ENCODE measurements at places on chromosomes 13 and 19.

- no peak for DNase-seq
Observed at GRCh38 chr13:33045851-33046592, 29.8 kb downstream of the KL start.

DNA sequence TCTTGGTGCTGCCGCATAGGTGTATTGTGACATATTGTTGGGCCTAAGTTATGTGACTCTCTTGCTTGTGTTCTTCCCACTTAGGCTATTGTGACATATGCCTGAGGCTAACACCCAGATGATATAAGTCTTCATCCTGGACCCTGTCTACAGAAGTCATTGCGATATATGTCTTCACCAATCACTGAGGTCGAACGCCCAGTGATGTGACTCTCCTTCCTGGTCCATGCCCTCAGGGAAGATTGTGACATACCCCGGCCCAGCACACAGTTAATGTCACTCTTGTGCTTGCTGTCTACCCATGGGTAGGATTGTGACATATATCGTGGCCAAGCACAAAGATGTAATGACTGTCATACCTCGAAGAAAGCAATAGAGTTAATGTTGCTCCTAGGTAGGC is 16.9 kb upstream of the ZNF730 start:
- no peak for DNase-seq

GRCh38 chr13:48411147-48411794 is 1.6 kb downstream of the LPAR6 start:
- DNase-seq = no peak

GRCh38 chr13:47303626-47304025 is 406.8 kb upstream of the HTR2A start:
- no peak for DNase-seq

GRCh38 chr19:44003461-44004009 is 778 bp downstream of the ZNF230 start:
- DNase-seq = no peak

- no peak for DNase-seq
Observed at GRCh38 chr13:71254384-71254783, 612.6 kb downstream of the DACH1 start.

DNA sequence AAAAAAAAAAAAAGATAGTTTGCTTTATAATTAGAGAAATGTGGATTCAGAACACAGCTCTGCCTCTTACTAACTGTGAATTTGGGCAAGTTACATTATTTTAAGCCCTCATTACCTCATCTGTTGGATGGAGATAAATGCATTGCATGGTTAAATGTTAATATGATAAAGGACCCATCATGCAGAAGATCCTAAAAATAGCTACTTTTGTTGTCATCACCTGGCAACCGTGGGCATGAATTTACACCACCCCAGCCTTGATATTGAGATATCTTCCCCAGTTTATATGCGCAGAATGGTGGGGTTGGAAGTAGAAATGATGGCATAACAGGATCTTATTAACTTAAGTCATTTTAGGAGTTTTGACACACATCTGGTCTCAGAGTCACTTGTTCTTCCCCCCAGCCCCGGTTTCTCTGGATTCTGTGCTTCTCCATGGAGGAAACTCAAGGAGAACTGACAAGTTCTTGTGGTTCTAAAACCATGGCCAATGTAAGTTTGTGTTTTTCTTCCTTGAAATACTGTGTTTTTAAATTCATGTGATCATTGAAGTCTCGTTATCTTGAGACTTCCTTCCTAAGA is 8.9 kb downstream of the ZNF546 start:
- DNase-seq = no peak

- no peak for DNase-seq
Observed at GRCh38 chr13:37914781-37915391, 45.3 kb upstream of the TRPC4 start.

DNA sequence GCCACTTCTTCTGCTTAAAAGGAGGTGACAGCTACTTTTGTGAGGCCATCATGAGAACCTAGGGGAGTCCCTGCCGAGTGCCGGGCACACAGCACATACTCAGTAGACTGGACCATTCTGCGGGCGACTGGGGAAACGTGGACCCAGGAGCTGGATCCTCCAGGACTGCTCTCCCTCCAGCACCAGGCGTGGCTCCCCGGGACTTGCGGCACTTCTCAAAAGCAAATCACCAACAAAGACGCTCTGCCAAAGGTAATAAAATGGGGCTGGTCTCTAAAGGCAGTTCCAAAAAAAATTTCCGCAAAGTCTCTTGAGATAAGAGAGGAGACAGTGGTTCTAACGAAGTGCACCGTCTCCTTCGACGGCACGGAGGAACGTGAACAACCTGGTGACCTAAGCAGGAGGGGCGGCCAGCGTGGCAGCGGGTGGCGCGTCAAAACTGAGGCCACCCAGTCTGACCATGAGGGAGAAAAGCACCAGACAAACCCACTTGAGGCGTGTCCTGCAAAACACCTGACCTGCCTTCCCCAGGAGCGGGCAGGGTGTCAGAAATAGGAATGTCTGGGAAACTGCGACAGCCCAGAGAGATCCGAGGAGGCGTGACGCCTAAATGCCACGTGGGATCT is 1.4 kb upstream of the TMPRSS9 start:
- no peak for DNase-seq

- DNase-seq = no peak
Observed at GRCh38 chr13:91233291-91233690, 114.2 kb upstream of the MIR17HG start.

- DNase-seq = no peak
Observed at GRCh38 chr13:94992036-94992960, 280.0 kb upstream of the SOX21 start.

DNA sequence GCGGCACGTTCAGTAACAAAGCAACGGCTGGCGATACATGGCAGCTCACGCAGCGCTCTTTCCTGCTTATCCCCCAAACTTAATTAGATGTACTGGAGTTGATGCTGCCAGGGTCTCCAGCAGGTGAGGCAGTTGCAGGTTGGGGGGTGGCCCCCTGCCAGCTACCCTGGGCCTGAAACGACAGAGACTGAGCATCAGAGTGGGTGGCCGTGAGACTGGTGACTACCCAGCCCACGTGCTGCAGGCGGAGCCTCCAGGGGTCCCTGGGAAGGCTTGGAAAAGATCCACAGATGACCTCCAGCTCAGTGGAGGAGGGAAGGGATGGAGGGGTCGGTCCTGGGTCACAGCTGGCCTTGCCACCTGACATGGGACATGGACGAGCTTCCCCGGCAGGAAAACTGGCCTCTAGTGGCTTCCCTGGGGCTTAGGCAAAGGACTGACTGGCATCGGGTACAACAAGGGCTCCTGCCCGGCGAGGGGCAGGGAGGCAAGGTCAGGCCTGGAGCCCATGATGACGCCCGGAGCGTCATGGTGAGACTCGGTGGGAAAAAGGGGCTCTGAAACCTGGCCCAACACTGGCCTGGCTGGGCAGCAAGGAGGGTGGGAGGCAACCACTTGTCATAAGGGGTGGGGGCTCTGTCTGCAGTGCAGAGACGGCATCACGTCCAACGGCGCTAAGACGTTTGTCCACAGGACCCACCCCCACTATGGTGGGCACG is 24.0 kb downstream of the CILP2 start:
- DNase-seq = no peak

- no peak for DNase-seq
Observed at GRCh38 chr19:14061081-14061749, 661 bp downstream of the PALM3 start.

- no peak for DNase-seq
Observed at GRCh38 chr19:49684983-49685553, 4.3 kb upstream of the ADM5 start.

DNA sequence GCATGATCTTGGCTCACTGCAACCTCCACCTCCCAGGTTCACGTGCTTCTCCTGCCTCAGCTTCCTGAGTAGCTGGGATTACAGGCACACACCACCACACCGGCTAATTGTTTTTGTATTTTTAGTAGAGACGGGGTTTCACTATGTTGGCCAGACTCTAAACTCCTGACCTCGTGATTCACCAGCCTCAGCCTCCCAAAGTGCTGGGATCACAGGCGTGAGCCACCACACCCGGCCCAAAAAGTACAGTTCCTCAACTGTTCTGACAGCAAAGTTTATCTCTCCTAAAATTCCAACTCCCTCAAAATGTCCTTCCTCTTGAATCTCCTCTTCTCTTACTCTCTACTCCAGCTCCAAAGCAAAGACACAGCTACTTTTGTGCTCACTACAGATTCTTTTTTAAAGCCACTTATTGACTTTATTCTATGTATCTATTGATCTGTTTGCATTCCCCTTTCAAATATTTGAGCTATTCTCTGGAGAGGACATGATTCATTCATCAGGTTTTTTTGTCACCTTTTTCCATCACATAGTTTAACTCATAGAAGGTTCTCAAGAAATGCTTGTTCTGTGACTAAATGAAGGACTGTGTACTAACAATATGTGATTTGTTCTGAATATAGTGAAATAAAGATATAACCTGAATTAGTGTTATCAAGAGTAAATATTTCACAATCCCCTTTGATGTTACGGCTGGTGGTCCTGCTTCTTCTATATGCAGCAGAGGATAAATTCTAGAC is 142.2 kb downstream of the TBC1D4 start:
- no peak for DNase-seq

GRCh38 chr19:18776736-18777135 is 14.4 kb downstream of the COMP start:
- no peak for DNase-seq

- no peak for DNase-seq
Observed at GRCh38 chr19:40200341-40201099, 9.3 kb downstream of the MAP3K10 start.

DNA sequence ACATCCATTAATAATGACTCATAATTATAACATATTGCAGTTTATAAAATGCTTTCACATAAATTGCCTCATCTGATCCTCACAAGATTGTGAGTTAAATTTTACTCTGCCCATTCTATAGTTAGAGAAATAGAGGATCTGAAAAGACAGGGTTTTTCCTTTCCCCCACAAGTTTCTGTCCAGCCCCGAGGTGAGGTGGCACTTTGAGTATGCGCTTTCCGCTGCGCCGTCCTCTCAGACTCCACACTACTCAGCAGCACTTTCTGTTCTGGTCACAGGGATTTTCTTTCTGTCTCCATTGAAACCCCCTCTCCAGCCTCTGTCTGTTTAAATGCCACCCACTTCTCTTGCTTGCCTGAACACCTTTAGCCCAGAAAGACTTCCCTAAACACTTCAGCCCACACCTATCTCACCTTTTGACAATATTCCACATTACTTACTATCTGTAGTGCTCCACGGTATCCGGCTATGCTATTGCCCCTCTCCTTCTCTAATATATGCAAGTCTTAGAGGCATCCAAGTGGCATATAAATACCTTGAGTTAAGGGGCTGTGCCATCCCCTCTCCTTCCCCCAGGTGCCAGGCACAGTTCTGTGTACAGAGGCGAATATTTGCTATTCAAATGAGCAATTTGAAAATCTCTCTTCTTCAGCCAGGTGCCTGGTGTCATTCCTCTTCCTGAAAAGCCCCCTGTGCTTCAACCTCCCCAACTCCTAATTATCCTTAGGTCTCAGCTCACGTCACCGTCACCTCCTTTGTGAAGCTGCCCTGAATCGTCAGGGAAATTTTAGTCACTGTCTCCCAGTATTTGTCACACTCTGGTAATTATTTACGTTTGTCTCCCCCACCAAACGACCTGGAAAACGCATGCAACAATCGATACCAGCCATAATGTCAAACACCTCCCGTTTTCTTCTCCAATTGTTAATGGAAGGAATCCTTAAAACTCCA is 268.7 kb downstream of the NHLRC3 start:
- DNase-seq = no peak

DNA sequence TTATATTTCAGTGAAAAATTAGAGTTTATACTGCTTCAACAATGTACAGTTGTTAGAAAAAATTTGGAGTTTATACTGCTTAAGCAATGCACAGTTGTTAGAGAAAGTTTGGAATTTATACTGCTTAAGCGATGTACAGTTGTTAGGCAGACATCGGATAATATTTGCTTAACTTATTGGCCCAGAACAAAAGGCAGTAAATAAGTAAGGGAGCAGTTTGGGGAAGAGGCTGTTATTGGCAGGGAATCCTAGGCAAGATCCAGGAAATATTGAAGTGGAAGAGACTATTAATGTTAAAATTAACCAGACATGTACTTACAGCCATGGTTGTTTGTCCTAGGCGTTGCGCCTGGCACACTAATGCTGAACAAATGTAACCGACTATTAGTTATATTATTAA is 166.9 kb downstream of the GPC5 start:
- DNase-seq = no peak

GRCh38 chr19:8631425-8631819 is 989 bp downstream of the NFILZ start:
- DNase-seq = no peak

DNA sequence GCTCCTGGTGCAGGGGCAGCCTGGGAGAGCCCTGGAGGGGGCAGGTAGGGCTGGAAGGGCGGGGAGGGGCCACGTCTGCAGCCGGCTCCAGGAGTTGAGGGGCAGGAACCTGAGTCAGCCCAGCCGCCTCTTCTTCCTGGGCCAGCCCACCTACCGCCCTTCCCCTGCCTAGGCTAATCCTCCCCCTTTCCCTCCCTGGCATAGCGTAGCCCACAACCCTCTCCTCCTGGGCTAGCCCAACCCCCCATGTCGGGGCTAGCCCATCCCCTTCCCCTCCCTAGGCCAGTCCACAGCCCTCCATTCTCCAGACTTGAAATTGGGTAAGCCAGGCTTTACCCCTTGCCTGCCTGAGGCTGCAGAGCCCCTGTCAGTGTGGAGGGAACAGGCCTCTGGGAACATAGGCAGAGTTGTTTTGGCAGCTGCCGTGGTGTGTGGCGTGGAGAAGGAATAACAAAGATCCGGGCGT is 20.6 kb upstream of the WDR18 start:
- no peak for DNase-seq

DNA sequence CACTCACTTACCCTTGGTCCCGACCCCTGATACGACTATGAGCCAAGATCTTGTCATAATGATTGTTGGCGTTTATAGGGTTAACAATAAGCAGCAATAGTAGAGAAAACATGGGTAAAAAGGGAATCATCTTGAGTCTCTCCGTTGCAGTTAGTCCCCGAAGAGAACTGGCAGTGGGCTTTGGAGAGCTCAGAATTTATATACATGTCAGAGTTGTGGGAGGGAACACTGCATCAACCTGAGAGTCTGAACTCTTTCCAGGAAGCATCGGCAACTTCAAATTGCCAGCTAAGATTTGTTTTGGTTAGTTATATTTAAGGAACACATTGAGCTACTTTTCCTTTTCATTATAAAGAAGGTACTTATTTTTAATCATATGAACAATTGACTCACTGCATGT is at the start of gene POSTN:
Gene POSTN (minus strand): TSS at position 172 of the 400 bp plus-strand sequence. CDS start 42 bp downstream, at position 130.
- DNase-seq = no peak
